ENCODE measurements at places on chromosomes 1 and 21. TPM values are rescaled to one million over a fixed set of nuclear protein-coding genes. Genes with fewer than 3 reads are reported as not detected.

Gene ATF6
- total RNA-seq: 32.8 TPM

Gene SPRR1A
- total RNA-seq: not detected

Gene PRAMEF8
- total RNA-seq: not detected

Gene UBE2U
- not detected for total RNA-seq

Gene STYXL2
- not detected for total RNA-seq

Gene AURKAIP1
- 116 TPM for total RNA-seq

Gene CSMD2
- 3.0 TPM for total RNA-seq

Gene PBX1
- total RNA-seq: 67.4 TPM

Gene CROCC
- total RNA-seq: 13.8 TPM

Gene PGLYRP4
- total RNA-seq: not detected

Gene IKBKE
- total RNA-seq: 25.8 TPM

Gene KPRP
- not detected for total RNA-seq

Gene KCNH1
- total RNA-seq: 14.2 TPM

Gene DISP3
- not detected for total RNA-seq

Gene ARHGEF10L
- 18.7 TPM for total RNA-seq

Gene GNAT2
- total RNA-seq: 0.43 TPM

Gene TOE1
- total RNA-seq: 10.3 TPM

Gene ATP1A2
- total RNA-seq: not detected

Gene ESRRG
- total RNA-seq: under 0.01 TPM

Gene PGLYRP3
- not detected for total RNA-seq
